NT2/D1 (cell line): ENCODE measurements at places on chromosomes 1 and 21.

- DNase-seq, result no peak
These were observed 52.6 kb upstream of the EPS8L3 start for GRCh38 chr1:109816175-109816811.

DNA sequence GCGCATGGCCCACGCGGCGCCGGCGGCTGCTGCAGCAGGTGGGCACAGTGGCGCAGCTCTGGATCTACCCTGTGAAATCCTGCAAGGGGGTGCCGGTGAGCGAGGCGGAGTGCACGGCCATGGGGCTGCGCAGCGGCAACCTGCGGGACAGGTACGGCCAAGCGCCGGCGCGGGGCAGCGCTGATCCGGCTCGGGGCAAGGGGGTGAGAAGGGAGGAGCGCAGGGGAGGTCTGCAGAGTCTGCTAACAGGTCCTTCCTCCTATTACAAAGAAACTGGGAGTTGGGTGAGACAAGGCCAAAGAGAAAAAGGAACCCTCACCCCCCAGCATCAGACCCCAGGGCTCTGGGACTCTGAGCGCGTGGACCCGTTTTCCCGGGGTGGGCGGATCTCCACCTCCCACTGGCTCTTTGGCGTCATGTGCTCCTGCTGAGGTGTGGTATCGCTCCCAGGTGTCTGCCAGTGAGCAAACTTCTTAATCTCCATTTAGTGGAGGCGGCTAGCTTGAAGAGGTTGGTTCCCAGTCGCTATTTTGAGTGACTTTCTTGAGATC, 431 bp downstream of the MTARC1 start:
- peak; percentile 33 for DNase-seq

GRCh38 chr21:26025536-26026512, 144.7 kb downstream of the APP start:
- no peak for DNase-seq

GRCh38 chr1:109634771-109635750, 15.4 kb downstream of the AMPD2 start:
- DNase-seq, result no peak

- no peak for DNase-seq
These were observed 37.3 kb upstream of the COL6A2 start for GRCh38 chr21:46060596-46061061.

DNA sequence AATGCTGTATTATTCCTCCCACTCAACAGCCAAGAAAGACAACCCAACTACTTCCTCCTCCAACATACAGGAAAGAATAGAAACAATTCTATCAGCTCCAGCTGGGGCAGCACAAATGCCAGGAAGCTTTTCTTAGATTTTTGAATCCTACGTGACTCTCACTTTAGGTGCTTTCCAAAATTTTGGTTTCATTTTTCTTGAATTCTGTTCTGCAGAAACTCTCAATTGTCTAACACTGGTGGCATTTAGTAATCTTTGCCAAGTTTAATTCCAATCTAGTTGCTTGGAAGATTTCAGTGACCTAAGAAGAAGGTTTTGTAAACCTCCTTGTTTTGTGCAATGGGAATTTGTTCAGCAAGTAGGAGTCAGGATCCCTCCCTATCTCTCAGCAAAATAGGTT, 37.1 kb upstream of the DOCK7 start:
- DNase-seq, result no peak

DNA sequence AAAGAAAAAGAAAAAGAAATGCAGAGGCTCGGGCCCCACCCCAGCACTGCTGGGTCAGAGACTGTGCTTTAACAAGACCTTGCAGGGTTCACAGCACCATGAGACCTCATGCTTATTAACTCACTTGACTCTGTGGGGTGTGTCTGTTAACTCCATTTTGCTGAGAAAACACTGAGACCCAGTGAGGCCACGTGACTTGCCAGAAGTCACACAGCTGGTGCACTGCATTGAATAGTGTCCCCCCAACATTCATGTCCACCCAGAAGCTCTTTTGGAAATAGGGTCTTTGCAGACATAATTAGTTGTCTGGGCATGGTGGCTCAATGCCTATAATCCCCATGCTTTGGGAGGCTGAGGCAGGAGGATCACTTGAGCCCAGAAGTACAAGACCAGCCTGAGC, 39.7 kb downstream of the CHD5 start:
- no peak for DNase-seq
